ENCODE measurements at places on chromosomes 6 and 20.

DNA sequence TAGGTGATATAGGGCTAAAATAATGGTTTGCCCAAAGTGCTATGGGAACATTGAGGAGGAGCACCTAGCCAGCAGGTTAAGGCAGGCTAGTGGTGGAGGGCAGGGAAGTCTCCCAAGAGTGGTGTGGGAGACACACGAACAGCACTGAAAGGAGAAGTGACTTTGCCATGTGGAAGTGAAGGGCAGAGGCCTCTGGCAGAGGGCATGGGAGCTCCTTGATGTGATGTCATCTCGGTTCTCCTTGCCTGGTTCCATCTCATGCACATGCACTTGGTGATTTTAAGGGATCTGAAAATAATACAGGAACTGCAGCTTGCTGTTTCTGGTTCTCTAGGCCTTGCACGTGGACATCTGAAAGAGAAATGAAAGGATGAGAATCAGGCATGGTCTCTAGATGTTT lies 4.7 kb upstream of the MAP3K4 start:
- no peak for DNase-seq

DNA sequence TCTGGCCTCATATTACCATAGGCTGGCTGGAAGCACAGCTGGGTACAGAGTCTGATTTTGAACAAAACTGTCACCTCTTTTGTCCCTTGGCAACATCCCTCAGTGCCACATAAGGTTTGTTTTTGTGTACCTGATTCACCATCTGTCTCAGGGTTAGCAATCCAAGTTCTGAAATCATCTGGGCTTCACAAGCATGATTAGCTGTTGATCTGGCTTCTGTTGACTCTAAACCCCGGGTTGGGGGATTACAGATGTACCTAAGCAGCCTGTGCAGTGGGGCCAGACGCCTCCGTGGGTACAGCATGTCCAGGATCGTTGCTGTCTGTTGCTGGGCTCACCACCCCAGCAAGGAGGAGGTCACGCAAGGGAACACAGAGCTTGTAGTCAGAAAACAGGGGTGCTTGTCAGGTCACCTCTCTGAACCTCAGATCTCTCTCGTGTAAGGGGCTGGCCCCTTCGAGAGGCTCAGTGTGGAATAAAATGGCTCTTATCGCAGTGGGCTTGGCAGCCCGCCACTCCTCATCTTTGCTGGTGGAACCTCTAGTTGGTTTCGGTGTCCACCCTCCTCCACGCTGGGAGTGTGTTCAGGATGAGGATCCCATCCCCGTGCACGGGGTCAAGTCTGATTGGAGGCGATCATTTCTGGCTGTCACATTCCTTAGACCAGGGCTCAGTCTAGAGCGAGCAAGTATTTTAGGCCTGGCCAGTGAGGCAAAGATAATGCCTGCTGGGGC lies 39.2 kb upstream of the ZNF831 start:
- no peak for DNase-seq

GRCh38 chr20:34581341-34582184 lies 23.0 kb downstream of the MAP1LC3A start:
- DNase-seq, result no peak

DNA sequence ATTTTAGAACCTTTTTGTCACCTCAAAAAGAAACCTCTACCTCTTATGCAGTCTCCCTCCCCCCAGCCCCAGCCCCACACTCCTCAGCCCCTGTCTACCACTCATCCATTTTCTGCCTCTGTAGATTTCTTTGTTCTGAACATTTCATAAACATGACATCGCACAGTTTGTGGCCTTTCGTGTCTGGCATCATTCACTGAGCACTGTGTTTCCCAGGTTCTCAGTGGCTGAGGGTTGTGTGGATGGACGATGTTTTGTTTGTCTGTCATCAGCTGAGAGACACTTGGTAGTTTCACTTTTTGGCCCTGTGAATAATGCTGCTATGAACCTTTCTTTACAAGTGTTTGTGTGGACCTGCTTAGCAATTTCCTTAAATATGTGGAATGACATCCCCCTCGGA lies 64.5 kb downstream of the FAM120B start:
- DNase-seq, result no peak

DNA sequence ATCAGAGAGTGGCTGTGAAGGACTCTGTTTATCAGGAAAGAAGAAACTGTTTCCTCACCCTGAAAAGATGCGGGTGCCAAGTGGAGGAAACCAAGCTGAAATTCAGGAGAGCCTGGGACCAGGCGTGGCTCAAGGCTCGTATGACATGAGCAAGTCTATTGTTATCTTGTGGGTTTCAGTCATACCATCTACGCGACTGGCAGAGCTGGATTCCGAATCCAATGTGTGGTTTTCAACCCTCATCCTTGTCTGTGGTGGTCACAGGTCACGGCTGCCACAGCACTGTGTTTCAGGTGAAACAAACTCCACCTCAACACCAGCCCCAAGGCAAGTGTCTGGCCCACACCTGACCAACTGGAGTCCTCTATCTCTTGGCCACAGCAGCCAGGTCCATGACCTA lies 9.1 kb downstream of the MC3R start:
- no peak for DNase-seq

GRCh38 chr6:20939161-20939775 lies 405.0 kb downstream of the CDKAL1 start:
- no peak for DNase-seq

- no peak for DNase-seq
Measured at GRCh38 chr6:51644426-51644825, 443.0 kb downstream of the PKHD1 start.

GRCh38 chr20:45069261-45069660 lies 31.7 kb downstream of the KCNS1 start:
- no peak for DNase-seq

DNA sequence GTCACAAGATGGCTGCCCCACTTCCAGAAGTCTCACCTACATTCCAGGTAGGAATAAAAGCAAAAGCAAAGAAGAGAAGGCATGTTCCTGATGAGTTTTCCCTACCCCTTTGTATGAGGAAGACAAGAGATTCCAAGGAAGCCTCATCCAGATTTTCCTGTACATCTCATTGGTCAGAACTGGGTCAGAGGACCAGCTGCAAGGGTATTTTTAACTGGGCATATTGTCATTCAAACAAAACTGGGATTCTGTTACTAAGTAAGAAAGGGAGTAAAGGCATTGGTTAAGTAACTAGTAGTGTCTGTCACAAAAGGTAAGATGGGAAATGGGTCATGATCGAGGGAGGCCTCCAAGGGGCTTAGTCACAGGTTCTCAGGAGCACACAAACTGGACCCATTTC lies 28.2 kb upstream of the RIMS4 start:
- DNase-seq, result no peak

GRCh38 chr6:33702345-33702977 lies 9.0 kb downstream of the UQCC2 start:
- no peak for DNase-seq

Data from T-helper 1 cell (primary cell).